ENCODE measurements at places on chromosomes 1 and 21.

DNA sequence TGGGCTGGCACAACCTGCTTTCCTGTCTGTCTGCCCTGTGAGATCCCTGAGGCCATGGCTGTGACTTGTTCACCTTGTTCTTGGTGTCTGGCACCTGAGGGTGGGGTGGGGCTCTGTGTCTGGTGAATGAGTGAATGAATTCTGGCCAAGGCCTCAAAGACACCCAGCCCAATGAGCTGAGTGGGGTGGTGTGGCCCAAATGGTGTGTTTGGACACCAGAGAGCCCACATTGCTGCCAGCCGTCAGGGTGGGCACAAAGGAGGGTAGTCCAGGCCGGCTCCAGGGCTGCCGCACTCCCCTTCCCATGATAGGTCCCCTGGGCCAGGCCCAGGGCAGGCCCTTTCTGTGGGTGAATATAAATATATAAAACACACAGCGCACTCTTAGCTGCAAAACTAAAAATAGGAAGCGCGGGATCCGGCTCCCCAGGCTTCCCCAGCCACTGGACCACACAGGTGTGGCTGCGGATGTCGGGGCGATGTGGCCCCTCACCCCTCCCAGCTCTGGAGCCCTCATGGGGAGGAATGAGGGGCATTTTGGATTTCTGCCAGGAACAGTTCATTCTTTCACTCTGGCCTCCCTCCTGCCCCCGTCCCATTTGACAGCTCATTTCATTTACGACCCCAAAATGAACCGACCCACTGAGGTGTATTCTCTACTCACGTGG lies 33.3 kb downstream of the RUNX3 start:
- DNase-seq: no peak

DNA sequence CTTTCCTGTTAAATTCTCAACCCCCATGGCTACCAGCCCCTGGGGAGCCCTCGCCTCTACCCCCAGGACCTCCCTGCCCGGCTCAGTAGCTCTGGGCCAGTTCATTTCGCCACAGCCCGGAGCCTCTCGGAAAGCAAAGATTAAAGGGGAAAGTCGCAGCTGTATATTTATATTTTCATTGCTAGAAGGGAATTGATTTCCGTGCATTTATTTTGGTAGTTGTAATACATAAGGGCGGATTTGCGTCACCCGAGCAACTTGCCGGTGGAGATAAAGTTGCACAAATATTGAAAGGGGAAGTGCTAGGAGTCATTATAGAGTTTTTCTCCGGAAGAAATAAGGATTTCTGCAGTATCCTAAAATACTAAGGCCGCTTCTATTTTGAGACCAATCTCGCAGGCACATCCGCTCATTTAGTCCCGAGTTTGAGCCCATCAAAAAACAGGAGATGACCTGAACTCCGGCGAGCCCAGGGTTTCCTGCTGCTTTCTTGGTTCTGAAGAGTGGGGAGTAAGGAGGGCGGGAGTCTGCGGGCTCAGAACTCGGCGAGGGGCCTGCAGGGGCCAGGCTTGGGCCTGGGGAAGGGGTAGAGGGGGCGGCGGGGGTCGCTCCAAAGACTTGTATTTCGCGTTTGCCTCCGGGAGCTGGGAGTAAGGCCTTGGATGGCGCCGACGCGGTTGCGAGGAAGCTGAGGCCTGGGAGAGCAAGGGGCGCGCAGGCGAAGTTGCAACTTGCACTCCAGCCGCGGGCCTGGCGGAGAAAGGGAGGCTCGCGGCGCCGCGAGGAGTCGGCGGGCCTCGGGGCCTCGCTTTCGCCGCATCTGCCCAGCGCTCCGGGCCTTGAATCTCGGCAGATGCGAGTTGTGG lies 2.5 kb upstream of the HLX start:
- no peak for DNase-seq

- no peak for DNase-seq
These were observed 99.5 kb downstream of the CACHD1 start for GRCh38 chr1:64569411-64569810.

DNA sequence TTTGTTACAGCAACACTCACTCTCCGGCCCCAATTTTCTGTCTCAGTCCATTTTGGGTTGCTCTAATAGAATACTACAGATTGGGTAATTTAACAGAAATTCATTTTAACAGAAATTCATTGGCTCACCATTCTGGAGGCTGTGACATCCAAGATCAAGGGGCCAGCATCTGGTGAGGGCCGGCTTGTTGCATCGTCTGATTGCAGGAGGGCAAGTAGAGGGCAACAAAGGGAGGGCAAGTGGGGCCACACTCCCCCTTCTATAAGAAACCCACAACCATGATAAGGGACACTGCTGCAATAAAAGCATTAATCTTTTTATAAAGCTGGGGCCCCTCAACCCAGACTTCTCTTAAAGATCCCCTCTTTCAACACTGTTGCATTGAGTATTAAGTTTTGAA lies 260.1 kb upstream of the TMPRSS15 start:
- no peak for DNase-seq

DNA sequence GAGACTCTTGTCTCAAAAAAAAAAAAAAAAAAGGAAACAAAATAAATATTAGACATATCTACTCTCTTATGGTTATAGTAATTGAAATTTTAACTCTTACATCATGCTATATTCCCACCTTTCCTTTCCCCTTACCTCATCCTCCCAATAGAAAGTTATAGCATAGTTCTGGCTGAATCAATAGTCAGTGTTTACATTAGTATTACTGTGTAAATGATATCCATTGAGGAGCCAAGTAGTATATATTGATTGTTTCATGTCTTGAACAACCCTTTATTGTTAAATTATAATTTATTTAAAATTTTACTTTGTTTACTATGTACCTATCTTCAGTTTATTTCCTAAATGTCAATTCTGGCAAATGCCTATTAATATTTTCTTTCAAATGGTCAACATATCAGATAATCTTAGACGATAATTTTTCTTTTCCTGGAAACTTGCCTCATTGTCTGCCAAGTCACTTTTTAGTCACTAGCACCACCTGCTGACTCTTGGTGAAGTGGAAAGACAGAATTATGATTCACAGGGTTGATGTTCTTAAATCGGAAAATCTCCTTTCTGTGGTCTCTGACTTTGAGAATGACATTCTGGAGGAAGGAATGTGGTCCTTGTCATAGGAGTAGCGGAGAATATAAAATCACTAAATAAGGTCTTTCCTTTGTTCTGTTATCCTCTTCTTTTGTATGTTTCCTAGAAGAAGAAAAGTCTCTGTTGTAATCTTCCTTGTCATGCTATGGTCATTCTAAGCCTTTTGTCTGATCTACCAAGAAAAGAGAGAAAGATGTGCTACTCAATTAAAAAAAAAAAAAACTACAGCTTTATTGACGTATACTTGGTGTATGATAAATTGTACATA lies 8.6 kb downstream of the HJV start:
- no peak for DNase-seq

DNA sequence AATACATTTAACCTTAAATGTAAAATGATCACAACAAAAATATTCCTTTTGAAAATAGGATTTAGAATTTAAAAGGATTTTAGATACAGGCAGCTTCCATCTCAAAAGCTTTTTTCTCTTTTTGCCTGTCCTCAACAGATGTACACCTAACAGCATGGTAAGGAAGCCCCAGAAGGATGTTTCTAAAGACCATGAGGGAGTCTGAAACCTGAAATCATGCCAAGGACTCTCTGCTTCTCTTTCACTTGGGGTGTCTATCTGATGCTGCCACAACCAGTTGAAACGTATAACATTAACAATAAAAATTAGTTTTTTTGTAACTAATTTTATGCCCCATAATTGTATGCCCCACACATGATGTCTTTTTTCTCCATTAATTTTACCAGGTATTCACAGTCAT lies 5.4 kb upstream of the ZNF281 start:
- DNase-seq: no peak

- no peak for DNase-seq
These were observed 65.2 kb upstream of the SPAG17 start for GRCh38 chr1:118250232-118250631.

DNA sequence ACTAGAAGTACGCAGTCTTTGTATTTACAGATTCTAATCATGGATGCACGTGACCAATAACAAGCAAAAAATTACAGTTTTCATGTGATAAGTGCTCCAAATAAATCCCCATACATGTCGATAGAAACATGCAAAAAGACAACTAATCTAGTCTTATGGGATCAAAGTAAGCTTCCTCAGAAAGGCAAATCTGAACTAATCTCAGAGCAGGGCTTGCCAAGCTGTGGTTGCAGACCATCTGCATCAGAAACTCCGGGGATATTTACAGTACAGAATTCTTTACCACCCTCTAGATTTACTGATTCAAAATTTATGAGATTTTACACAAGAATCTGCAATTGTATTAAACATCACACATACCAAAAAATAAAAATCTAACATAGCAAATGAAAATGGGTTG lies 1435.5 kb downstream of the MRPL39 start:
- DNase-seq: no peak

DNA sequence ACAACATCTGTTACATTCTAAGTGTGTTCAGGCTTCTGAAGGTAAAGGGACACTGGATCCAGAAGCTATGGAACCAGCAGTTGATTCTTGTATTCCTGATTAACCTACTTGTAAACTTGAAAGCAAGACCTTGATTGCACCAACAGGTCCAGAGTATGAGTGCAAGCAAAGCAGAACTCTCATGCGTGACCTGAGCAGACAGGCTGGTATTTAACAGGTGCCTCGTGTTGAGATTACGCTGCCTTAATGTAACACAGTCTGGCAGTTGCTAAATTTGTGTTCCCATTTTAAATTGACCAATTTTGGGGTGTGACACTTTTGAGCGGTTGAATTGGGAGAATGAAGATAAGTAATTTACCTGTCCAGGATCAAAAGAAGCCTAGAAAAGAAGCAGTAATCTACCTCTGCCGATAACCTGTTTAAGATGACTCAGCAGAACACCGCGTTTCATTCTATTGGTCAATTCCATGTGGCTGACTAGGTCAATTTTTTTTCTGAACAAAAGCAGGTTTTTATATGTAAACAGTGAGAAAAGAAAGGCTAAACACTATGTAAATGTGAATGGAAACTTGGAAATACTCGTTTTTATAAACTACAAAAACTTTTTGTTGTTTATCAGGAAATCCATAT lies 147.6 kb downstream of the DYRK1A start:
- no peak for DNase-seq

DNA sequence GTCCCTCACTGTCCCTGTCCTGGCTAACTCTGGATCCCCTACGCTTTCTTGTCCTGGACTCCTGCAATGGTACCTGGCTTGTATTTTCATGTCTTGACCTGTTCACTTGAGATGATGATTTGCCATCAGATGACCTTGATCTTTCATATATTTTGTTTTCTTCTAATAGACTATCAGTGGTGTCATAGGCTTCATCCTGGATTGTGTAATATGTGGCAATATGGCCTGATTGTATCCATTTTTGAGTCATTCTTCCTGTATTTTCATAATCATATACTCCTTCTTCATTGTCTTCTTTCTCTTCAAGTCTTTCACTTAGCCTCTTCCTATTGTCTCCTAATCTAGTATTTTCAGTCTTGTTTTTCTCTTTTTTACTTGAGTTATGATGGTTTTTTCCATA lies 11.1 kb downstream of the FLG start:
- DNase-seq: no peak

DNA sequence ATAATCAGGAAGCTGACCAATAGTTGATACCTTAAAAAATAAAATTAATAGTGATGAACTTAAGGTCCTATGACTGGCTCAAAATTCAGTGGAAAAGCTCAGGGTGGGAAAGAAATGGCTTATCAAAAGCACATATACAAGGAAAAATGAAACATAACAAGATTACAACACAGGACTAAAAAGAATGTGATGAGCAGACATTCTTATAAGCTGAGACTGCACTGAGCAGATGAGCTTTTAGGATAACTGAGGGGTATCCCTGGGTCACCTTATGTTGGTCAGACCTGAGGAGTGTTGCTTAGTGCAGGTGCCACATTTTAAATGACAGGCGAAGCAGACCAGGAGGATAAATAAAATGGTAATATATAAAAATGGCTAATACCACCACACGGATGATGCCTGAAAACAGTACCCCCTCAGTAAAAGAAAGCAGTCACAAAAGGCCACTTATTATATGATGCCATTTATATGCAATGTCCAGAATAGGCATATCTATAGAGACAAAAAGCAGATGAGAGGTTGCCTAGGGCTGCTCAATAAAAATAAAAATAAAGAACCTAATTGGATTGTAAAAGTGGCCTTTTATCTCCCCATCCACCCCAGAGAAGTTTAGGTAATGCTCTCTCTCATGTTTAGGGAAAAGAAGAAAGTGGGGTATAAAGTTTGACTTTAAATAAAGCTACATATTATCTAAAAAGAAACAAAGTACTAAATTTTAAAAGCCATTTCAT lies 163.9 kb downstream of the SLC45A1 start:
- no peak for DNase-seq

DNA sequence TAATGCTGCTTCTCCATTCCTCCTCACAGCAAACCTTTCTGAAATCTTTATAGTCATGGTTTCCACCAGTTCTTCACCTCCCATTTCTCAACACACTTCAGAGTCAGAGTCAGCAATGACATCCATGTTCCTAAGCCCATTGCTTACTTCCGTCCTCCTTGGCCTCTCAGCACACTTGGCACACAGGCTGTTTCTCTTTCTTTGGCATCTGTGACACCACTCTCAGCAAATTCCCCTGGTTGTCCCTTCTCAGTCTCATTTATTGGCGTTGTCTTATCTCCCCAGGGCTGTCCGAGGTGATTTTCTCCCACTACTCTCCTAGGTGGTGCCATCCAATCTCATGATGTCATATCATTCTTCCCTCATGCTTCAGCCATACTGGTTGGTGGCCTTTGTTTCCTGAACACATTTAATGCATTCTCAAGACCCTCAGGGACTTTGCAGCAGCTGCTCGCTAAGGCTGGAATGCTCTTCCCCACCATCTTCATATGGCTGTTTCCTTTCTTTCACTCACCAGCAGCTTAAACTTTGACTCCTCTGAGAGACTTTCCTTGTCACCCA lies 3.3 kb upstream of the LGALS8 start:
- no peak for DNase-seq

DNA sequence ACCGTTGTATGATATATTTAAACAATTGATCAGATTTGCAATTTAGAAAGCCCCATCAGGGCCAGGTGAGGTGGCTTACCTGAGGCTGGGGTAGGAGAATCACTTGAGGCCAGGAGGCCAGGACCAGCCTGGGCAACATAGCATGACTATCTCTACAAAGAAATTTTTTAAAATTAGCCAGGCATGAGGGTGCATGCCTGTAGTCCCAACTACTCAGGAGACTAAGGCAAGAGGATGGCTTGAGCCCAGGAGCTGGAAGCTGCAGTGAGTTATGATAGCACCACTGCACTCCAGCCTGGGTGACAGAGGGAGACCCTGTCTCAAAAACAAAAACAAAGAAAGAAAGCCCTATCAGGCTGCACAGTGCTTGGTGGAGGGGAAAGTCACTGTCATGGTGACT lies 159.9 kb upstream of the RAB4A start:
- DNase-seq: no peak

DNA sequence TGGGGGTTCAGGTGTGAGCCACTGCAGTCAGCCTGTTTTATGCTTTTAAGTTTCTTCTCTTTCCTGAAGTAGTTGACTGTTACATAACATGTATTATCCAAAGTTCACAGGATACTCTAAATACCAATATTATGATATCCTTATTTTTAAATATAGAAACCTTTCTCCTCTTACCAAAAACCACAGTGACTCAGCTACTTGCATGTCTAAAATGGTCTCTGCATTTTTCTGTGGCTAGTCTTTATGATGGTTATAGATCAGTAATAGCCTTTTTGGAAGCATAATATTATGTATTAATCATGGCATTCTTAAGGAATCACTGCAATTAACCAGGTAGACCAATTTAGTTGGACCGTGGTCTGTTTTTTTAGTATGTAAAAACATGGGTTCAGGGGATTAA lies 210.8 kb upstream of the CACYBP start:
- no peak for DNase-seq

GRCh38 chr1:160951443-160952128 lies 3.0 kb downstream of the ITLN2 start:
- no peak for DNase-seq

Measured in esophagus squamous epithelium (tissue), 5 donors.